ENCODE measurements at places on chromosomes 13 and 19.
A peak's percentile ranks its signal among the peaks of the same experiment; 100 is the strongest.

- no peak for DNase-seq
Measured at GRCh38 chr13:20359335-20359734, 127.2 kb upstream of the GJB6 start.

- peak; percentile 33 for DNase-seq
Measured at GRCh38 chr13:24043590-24044350, 116.8 kb upstream of the SPATA13 start.

GRCh38 chr13:80742033-80742432 is 401.1 kb upstream of the SPRY2 start:
- no peak for DNase-seq

GRCh38 chr19:17302391-17303166 is 646 bp downstream of the ABHD8 start:
- DNase-seq, result no peak

DNA sequence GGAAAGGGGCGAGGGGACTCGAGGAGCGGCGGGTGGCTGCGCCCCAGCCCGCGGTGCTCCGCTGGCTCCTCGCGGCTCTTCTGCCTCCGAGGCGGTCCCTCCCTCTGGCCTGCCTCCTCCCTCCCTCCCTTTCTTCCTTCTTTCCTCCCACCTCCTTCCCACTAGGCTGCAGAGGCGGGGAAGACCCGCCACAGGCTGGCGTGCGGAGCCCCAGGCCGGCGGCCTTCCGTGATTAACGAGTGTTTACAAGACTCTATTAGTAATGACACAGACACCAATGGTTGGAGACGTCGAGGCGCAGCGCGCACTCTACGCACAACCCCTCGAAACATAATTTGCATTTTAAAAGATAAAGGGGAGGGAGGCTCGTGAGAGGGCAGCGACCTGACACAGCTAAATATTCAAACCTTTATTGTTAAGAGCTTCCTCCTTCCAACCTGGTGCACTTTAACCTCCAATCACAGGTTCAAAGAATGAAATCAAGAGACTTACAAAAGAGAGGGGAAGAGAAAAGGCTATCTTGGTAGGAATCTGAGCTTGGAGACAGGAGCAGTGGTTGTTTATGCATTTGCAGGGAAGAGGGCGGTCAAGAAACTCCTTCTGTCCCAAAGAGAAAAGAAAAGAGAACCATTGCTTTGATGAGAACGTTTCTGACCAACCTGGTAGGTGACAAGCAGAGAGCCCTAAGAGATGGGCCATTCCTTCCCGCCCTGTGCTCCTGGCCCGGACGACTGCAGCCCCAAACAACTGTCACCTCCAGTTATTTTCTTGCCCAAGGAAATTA is at the start of gene CDX2:
Gene CDX2 (minus strand): TSS at position 234 of the 784 bp plus-strand sequence. CDS start 309 bp downstream, outside the sequence.
- DNase-seq, result no peak

GRCh38 chr13:33270895-33271538 is 14.5 kb downstream of the STARD13 start:
- no peak for DNase-seq

DNA sequence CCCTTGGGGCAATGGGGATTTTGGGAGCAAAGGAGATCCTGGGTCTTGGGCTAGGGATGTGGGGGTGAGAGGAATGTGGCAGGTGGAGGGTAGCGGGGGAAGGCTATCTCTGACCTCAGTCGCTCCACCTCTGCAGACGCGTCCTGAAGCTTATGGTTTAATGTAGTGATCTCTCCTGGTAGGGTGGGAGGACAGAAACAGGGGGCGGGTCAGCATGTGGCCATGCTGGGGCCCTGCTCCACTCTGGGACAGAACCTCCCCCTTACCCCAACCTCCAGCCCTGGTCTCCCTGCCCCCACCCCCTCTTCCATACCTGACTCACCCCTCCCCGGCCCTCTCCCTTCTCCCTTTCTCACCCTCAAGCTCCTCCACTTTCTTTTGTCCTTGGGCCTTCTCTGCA is 1.4 kb downstream of the BST2 start:
- DNase-seq, result no peak

DNA sequence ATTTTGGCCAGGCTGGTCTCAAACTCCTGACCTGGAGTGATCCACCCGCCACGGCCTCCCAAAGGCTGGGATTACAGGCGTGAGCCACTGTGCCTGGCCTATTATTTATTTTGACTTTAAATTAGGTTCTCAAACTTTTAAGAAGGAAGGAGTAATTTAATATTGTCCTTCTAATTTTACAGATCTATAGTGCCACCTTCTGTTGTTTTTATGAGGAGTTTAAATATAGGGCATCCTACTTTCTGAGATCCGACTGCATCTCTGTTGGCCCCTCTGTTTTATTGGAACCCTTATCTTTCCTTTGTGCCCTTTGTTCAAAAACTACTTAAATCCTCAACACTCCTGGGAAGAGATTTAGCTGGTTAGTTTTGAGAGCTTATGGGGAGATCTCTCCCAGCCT is 25.4 kb upstream of the ZMYM5 start:
- peak; percentile 10 for DNase-seq

DNA sequence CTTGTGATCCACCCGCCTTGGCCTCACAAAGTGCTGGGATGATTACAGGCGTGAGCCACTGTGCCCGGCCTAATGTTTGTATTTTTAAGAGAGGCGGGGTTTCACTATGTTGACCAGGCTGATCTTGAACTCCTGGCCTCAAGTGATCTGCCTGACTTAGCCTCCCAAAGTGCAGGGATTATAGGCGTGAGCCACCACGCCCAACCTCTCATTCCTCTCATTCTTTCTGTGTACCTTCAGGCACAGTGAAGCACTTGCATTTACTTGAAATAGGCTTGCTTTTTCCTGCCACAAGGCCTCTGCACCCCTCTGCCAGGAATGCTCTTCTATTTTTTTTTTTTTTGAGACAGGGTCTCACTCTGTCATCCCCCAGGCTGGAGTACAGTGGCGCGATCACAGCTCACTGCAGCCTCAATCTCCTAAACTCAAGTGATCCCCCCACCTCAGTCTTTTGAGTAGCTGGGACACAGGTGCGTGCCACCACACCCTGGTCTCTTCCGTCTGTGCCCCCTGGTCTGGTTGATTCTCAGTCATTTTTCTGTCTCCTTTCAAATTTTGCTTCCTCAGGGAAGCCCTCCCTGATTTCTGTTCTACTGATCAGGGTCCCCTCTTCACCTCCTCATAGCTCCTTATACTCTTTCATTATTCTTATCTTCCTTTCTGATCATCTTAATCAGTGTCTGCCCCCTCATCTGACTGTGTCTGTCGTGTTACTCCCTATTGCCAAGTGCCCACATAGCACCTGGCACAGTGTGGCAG is 15.1 kb downstream of the ACTMAP start:
- DNase-seq, result no peak

GRCh38 chr19:48874303-48875135 is 2.3 kb downstream of the PPP1R15A start:
- peak; percentile 86 for DNase-seq

DNA sequence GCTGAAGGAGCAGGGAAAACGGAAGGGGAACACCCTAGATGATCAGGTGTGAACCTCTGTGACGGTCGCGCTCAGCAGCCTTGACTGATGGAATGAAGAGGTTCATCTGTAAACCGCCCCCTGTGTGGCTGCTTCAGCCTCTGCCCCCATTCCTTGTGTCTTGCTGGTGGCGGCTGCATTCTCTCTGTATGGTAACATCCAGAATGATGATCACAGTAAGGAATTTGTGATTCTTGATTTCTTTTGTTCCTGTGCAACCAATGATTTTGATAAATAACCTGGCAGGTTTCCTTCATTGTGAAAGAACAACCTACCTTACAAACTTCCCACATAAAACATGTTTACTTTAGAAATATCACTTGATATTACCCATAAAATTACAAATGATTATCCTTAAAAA is 118.7 kb upstream of the MCF2L start:
- DNase-seq, result no peak

DNA sequence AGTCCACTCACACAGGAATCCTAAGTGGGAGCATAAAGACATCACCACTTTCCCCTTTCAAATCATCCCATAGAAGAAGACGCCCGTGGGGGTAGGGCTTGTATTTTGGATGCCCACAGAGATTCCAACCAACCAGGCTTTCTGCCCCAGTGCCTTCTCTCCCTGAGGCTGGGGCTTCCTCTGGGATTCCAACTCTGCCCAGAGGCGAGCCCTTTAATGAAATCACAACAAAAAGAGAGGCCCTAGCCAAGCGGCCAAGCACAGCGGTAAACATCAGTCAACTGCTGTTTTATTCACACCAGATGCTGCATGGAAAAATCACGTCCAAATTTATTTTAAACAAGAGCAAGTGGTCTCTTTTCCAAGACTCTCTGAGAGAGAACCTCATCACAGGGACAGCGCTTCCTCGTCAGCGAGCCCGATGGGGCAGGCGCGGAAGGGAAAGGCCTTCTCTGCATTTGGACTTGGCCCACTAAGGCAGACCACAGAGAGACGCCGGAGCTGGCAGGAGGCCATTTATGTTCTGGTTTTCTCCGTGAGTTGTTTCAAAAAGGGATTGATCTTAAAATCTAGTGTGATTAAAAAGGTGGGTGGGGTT is 31.5 kb downstream of the ADPRHL1 start:
- DNase-seq, result no peak

GRCh38 chr19:54502518-54503048 is at the start of gene LAIR2:
TSS of gene LAIR2 (plus strand) at chr19:54502831. CDS start at chr19:54502919, 88 bp downstream.
- DNase-seq, result peak; percentile 10

DNA sequence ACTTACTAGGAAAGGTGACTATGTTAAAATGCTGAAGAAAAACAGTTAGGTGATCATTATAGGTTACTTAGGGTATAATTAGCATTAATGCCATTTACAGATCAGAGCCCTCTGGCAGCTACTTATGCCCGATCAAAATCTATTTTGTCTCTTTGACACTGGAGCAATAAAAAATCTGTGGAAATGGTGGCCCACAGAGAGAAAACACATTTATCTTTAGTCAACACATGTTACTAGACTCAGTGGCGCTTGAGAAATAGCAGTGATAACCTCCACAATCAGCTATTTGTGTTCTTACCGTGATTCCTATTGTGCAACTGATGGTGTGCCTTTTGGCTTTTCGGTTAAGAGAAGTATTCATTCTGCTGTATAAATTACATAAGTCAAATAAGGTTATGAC is 1519.6 kb downstream of the PCDH9 start:
- no peak for DNase-seq

- no peak for DNase-seq
Measured at GRCh38 chr19:10295305-10295846, 5.6 kb downstream of the ICAM5 start.

GRCh38 chr13:43077906-43078305 is 54.5 kb downstream of the DNAJC15 start:
- DNase-seq, result no peak

- no peak for DNase-seq
Measured at GRCh38 chr19:46896076-46896794, 35.4 kb downstream of the ARHGAP35 start.

- no peak for DNase-seq
Measured at GRCh38 chr19:42961119-42961518, 24.1 kb upstream of the PSG7 start.

DNA sequence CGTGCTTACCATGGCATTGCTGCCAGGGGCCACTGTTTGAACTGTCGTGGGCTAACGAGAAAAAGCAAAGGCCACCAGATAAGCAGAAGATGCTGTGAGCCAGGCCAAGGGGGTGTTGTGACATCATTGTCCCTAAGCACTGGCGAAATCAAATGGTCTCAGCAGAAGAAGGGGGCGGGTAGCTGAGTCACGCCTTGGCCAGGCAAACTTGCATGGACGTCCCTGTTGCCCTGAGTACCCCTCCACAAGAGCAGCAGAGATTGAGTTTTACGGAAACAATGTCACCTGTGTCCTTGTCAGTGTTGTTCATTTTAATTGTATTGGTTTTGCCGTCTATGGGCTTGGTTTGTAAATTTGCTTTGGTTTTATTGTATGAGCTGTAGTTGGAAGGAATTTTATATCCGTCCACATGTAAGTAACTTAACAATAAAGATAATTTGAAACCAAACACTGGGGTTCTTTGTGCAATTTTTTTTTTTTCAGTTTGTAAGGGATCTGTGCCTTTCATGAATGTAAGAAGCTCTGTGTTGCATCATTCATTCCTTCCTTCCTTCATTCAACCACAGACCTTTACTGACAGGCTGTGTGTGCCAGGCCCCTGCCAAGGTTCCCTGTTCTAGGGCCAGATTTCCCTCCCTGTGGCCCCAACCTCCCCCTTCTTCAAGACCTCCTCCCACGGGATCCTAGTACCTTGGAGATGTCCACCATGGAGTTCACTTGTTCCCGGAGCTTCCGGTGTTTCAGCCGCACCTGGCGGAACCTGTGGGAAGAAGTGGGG is 12.3 kb downstream of the KCNN4 start:
- DNase-seq, result no peak

GRCh38 chr13:102724923-102725322 is 30.1 kb upstream of the METTL21C start:
- peak; percentile 92 for DNase-seq

DNA sequence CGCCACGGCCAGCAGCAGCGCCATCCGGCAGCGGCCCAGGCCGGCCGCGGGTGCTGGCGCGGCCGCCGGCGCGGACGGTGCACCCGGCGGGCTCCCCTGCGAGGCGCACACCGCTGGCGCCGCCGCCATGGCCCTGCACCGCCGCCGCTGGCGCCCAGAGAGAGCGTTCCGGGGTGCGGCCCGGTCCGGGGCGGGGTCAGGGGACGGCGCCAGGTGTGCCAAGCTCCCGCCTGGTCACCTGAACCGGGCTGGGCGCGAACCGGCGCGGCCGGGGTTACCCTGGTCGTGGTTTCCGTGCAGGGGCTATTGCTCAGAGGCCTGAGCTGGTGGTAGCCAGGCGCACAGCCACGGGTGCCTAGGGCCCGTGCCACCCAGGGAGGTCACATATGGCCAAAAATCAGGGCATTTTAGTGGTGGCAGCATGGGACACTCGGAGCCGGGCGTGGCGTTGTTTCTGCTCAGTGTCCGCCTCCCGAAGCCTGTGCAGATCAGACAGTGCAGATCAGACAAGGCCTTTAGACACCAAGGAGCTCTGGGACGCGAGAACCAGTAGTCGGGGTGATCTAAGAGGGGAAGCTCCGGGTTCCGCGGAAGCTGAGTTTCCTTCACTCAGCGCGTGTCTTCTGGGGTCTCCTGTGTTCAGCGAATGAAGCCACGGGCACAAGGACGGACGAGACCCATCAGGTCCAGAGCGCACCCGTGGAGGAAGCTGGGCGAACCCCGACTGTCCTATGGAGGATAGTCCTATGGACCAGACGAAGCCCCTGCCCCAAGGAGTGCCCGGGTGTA is at the start of gene TMEM238:
Gene TMEM238 (minus strand): TSS at position 162 of the 789 bp plus-strand sequence. CDS start 33 bp downstream, at position 129.
- no peak for DNase-seq

GRCh38 chr13:65505941-65506340 is 1724.2 kb downstream of the PCDH9 start:
- no peak for DNase-seq

Data from lung microvascular endothelial cell (primary cell).